ENCODE measurements at places on chromosomes 3 and 15. TPM values are rescaled to one million over a fixed set of nuclear protein-coding genes. Genes with fewer than 3 reads are reported as not detected.

GRCh38 chr3:46395766-46396530, 10.9 kb downstream of the CCR5AS start:
- no peak overlapping the region for H3K27ac ChIP-seq
- no peak overlapping the region for H3K4me3 ChIP-seq
- no peaks in the 10 kb centered on the region for H3K36me3 ChIP-seq
- H3K27me3 ChIP-seq, result no peaks in the 10 kb centered on the region

DNA sequence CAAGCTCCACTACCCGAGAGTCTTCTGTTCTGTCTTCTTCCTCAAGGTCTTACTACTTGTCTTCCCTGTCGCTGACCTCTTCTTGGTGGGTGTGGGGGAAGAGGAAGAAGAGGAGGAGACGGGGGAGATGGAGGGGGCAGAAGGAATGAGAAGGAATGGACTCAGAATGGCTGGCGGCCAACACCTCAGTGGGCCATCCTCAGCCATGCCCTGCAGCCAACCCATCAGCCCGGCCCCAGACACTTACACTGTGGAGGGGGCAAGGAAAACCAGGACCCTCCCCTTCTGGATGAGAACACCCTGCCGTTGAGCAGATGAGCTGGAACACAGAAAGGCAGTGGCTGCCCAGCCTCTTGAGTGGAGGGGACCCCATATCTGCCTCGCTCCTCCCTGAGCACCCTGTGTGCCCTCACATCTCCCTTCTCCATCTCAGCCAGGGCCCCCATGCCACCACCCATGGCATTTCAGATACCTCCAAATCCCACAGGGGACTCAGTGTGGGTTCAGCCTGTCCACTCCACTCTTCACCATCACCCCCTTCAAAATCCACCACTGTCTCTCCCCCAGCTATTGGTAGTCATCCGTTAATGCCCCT, 45.5 kb upstream of the PRR23E start:
- no peaks in the 10 kb centered on the region for H3K4me1 ChIP-seq
- DNase-seq, result no peak
- H3K36me3 ChIP-seq, result no peaks in the 10 kb centered on the region
- no peaks in the 10 kb centered on the region for H3K27me3 ChIP-seq
- H3K27ac ChIP-seq, result no peak overlapping the region
- no peak overlapping the region for H3K4me3 ChIP-seq

The HIGD2B gene
- not detected for total RNA-seq

DNA sequence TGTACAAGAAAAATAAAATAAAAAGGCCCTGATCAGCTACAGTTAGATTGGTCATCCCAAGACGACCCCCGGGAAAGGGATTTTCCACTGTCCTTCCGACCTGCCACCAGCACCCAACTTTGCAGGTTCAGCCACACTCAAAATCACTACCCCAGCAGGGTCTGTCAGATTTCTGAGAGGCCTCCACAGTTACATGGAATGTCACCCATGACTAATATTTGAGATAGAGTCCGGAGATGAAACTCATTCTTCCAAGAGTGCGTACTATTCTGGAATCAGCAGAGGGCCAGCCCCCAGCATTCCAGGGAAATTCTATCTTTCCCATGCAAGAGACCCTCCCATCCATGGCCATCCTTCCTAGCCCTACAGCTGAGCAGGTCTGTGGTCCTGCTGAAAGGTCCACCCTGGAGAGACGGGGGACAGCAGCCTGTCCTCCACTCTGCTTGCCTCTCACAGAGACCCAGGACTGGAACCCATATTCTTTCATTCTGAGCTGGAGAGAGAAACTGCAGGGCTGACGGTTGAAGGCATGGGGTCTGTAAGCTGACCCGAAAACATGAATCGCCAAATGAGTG, 5.8 kb downstream of the LIPC start:
- no peak overlapping the region for H3K27ac ChIP-seq
- H3K36me3 ChIP-seq, result no peaks in the 10 kb centered on the region
- H3K4me3 ChIP-seq, result no peak overlapping the region
- no peaks in the 10 kb centered on the region for H3K27me3 ChIP-seq
- no peak for DNase-seq

GRCh38 chr3:85796140-85796539, 837.4 kb downstream of the CADM2 start:
- H3K4me3 ChIP-seq, result no peak overlapping the region
- no peaks in the 10 kb centered on the region for H3K36me3 ChIP-seq
- no peak overlapping the region for H3K27ac ChIP-seq
- DNase-seq, result no peak
- no peaks in the 10 kb centered on the region for H3K27me3 ChIP-seq
- H3K4me1 ChIP-seq, result no peaks in the 10 kb centered on the region

- H3K4me1 ChIP-seq, result no peaks in the 10 kb centered on the region
- H3K4me3 ChIP-seq, result no peak overlapping the region
- H3K36me3 ChIP-seq, result no peaks in the 10 kb centered on the region
- DNase-seq, result no peak
Measured at GRCh38 chr15:45734260-45734711, 99.5 kb downstream of the SQOR start.

- no peak overlapping the region for H3K27ac ChIP-seq
- H3K36me3 ChIP-seq, result no peaks in the 10 kb centered on the region
- no peaks in the 10 kb centered on the region for H3K27me3 ChIP-seq
- no peak overlapping the region for H3K4me3 ChIP-seq
- no peaks in the 10 kb centered on the region for H3K4me1 ChIP-seq
Measured at GRCh38 chr3:69126999-69127398, 4.6 kb upstream of the LMOD3 start.

The GOLGA6A gene
- not detected for total RNA-seq

The UROC1 gene
- total RNA-seq, result not detected

DNA sequence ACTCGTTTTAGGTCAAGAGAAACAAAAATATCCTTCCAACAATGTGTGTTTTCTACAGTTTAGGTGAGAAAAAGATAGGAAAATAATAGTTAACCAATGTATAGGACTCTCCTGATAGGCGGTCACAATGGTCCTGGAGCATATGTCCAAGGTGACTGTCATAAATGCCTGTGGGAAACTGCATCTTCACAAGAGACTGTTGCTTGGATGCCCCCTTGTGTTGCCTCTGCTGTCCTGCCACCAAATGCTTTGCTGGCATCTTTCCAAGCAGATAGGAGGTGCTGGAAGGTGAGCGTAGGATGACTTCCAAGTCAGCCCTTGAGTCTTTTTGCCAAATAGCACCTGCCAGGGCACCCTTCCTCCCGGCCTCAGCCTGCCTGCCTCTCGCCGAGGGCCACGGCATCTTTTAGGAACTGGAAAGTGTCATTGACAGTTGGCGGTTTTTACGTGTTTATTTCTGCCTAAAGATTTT, 24.1 kb upstream of the SACM1L start:
- H3K36me3 ChIP-seq, result no peaks in the 10 kb centered on the region
- no peak for DNase-seq
- no peak overlapping the region for H3K4me3 ChIP-seq
- H3K27ac ChIP-seq, result no peak overlapping the region

The SOX2 gene
- 0.36 TPM for total RNA-seq

- DNase-seq, result peak; percentile 20
- no peaks in the 10 kb centered on the region for H3K36me3 ChIP-seq
- H3K4me3 ChIP-seq, result peak overlapping the region; percentile 75
- no peaks in the 10 kb centered on the region for H3K27me3 ChIP-seq
- H3K27ac ChIP-seq, result peak overlapping the region; percentile 98
Measured at GRCh38 chr15:52180196-52180835, 10.9 kb downstream of the GNB5 start.

DNA sequence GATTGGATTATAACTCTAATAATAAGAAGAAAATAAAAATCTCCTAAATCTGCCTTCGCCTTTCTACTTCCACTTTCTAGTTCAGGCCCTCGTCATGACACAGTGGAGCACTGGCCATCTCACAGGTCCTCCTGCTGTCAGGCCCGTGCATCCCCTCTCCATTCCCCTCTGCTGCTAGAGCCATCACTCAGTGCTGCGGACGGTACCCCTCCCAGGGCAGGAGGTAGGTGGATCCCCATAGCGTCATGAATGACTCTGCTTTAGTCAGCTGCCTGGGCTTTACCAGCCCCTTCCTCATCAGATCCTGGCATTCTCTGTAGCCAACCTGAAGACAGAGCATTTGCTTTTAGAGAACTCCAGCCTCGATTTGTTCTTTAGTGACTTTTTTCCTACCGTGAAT, 12.0 kb upstream of the PPP1R2 start:
- no peaks in the 10 kb centered on the region for H3K27me3 ChIP-seq
- H3K4me3 ChIP-seq, result no peak overlapping the region
- no peak for DNase-seq
- no peaks in the 10 kb centered on the region for H3K36me3 ChIP-seq

Measured in ovary (tissue), 10 donors.